ENCODE measurements at places on chromosomes 12 and 14.
A peak's percentile ranks its signal among the peaks of the same experiment; 100 is the strongest.

DNA sequence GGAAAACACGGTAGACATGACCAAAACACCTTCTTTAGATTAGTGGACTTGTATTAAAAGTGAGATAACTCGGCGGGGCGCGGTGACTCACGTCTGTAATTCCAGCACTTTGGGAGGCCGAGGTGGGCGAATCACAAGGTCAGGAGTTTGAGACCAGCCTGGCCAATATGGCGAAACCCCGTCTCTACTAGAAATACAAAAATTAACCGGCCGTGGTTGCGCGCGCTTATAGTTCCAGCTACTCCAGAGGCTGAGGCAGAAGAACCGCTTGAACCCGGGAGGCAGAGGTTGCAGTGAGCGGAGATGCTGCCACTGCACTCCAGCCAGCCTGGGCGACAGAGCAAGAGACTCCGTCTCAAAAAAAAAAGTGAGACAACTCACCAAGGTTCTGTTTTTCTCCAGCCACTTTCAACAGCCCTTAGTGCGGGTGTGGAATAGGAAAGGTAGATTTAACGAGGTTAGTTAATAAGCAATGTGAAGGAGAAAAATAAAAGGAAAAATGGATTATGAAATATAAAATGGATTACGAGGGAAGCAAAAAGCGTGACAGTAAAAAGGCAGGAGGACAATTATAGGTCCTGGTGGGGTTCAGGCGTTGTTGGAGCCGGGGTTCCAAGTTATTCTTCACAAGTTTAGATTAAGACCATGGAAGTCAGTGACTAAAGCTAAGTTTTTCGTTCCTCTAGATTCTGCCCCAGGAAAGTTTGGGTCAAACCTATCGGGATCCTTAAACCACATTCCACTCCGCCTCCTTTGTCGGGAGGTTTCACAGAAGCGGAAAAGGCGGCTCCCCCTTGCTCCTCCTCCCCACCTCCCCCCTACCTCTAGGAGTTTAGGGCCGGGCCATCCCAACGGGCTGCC lies 534 bp downstream of the PPP2R3C start:
- no peak for DNase-seq

DNA sequence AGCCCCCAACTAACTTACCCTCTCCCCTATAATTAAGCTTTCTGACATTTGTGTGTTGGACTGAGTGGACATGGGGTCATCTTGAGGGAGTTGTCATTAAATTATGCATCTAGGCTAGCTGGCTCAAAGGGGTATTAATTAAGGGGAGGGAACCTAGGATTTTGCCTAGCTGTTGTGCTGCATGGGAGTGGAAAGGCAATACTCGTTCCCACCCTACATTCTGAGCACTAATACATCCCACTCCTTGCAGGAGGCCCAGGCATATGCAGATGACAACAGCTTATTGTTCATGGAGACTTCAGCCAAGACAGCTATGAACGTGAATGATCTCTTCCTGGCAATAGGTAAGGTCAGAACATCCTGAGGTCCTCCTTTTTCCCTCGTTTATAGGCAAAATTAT lies 6.0 kb upstream of the SUOX start:
- no peak for DNase-seq

DNA sequence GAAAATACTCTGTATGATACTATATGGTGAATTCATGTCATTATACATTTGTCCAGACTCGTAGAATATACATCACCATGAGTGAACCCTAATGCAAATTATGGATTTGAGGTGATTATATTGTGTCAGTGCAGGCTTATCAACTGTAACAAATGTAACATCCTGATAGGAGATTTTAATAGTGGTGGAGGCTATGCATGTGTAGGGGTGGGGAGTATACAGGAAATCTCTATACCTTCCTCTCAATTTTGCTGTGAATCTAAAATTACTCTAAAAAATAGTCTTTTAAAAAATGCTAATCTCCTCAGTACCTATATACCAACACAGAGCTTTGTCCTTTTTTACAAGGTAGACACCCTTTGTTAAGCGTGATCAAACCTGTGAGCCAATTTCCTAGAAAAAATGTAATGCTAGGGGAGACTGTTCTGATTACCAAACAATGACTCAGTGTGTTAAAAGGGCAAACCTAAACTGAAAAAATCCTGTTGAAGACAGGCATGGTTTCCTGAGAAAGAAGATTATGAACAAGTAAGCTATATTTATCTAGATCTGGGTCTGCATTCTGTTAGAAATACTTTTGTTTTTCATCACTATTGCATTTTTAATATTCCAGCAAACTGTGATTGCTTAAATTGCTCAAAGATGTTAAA lies 170.9 kb downstream of the DUSP6 start:
- no peak for DNase-seq

DNA sequence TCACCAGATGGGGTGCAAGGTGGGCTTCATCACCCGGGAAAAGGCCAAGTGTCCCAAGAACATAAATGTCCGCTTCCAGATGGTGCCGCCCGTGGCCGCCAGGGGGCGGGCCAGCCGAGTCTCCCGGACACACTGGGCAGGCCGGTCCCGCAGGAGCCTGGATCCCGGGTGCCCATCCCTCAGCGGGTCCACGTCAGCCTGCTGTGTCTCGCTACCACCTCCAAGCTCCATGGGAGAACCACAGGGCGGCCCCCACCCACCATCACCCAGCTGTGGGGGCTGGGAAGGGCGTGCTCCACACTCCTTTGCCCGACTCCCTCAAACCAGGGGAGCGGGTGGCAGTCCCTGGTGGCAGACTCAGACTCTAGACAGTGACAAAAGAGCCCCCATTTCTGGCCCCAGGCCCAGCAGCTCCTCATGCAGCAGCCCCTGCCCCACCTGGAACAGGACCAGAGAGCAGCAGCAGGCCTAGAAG lies 22.0 kb upstream of the NUDT14 start:
- peak; percentile 57 for DNase-seq

- DNase-seq, result no peak
Measured at GRCh38 chr14:102620413-102620812, 28.0 kb downstream of the RCOR1 start.

- DNase-seq, result no peak
Measured at GRCh38 chr12:46219132-46219876, 49.5 kb downstream of the SLC38A1 start.

DNA sequence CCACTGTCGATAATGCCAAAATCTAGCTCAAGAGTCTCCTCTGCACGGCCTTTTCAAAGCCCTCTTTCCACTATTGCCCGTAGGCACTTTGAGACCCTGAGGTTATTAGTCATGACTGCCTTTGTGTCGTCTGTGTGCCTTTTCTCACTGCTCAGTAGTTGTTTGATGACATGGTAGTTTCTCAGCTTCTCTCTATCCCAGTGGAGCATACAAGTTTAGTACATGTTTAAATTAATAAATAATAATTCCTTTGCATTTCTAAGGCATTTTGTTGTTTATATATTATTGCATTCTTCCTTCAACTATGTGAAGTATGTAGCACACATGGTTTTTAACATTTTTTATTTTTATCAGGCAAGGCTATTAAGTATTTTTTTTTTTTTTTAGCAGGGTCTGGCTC lies 458.1 kb downstream of the PCNX1 start:
- DNase-seq, result no peak

DNA sequence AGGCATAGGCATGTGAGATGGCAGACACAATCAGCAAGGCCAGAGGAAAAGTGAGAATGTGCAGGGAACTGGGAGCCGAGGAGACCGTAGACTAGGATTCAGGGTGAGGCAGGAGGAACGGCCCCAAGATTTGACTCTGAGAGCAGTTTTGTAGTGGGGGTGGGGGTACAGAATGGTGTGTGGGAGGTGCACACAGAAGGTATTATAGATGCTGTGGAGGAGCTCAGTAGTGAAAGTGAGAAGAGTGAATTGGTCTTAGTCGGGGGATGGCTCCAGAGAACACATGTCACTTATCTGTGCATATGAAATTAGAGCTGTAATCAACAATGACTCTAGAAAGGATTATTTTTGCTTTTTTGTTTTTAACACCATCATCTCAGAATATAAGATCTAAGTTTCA lies 11.9 kb downstream of the ZNF664 start:
- DNase-seq, result no peak

GRCh38 chr14:74476107-74476506 lies 17.0 kb downstream of the NPC2 start:
- DNase-seq, result no peak
